ENCODE measurements at places on chromosomes 3 and 15.

DNA sequence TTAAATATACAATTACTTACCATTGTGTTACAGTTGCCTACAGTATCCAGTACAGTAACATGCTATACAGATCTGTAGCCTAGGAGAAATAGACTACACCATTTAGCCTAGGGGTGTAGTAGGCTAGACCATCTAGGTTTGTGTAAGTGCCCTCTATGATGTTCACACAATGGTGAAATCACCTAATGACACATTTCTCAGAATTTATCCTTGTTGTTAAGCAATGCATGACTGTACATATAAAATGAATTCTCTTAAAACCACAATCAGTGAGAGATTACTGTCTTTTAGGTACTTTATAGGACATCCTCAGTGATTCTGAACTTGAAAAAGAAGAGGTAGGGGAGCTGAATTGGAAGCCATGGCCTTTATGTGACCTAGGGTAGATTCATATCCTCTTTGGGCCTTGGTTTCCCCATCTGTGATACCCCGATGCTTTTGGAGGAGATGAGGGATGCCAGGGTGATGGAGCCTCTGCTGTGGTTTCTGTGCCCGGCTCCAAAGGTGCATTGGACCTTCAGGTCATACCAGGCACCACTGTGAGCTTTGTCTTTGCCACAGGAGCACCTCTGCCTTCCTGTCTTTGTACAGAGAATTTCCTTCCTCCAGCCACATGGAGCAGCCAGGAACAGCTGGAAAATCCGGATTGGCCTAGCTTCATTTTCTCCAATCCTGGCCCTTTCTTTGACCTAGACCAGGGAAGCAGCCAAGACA lies 51.9 kb upstream of the FLNB start:
- no peak for DNase-seq

DNA sequence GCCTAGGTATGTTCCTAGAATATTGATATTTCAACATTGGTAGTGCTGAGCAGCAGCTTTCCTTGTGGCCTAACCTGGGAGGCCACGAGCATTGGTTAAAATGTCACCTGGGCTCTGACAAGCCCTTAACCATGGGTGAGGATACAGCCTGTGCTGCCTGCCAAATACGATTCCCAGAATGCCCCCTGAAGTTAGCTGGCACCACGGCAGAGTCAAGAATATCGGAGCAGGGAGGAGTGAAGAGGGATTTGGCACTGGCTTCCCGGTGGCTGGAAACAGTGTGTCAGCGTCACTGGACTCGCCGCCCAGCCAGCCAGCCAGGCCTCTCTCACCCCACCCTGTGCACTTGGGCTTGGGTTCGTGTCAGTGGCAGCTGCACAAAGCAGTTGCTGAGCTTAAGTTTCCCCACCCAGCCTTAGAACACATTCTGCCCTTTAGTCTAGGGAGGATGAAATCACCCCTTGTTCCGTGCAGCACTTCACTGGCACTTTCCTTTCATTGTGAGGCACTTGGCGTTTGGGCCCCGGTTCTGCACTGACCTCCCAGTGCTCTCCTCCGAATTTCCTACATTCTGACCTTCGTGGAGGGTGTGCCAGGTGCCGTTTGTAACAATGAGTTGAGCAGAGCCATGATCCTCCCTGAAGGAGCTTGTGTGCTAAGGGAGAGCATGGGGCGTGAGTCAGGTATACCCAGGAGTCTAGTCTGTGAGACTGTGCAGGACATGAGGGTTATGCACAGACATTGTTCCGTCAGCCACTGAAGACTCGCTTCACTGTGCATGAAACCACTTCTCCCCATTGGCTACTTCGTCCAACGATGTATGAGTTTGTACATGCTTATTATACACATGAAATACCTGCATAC lies 152.8 kb upstream of the BHLHE40 start:
- no peak for DNase-seq

- no peak for DNase-seq
Measured at GRCh38 chr15:33279613-33280205, 31.1 kb upstream of the RYR3 start.

- DNase-seq = no peak
Measured at GRCh38 chr3:114223143-114223542, 14.2 kb downstream of the ZNF80 start.

DNA sequence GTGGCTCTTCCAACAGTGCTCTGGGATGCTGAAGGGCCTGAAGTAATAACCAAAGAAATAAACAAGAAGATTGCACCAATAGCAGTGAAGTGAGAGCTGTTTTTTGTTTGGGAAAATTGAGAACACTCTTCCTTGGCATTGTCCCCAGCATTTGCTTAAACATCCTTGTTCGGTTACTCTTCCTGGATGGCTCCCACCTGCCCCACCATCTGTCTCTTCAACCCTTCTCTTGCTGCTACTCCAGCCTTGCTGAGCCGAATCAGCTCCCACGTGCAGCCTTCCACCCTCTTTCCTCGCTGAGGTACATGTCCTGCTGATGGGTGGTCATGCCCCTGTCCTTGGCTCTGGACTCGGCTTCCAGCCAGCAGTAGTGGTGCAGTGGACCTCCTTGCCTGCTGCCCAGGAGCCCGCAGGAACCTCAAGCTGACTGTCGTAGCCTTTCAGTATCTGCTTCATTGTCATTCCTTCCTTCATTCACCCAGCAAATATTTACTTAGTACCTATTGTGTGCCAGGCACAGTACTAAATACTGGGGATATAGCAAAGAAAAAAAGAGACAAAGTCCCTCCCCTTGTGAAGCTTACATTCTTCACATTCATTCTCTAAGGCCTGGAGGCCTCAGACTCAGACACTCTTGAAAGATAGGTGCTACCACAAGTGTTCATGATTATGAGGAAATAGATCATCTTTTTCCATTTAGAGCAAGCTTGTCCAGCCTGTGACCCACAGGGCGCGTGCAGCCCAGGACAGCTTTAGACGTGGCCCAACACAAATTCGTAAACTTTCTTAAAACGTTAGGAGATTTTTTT lies 17.1 kb upstream of the VILL start:
- DNase-seq = no peak
